NCI-H1417 treated with DMSO at 0.1 percent for 48 hours (cell line): ENCODE measurements at places on chromosomes 16 and 17.

- no peak for DNase-seq
These were observed 32.8 kb downstream of the TBC1D16 start for GRCh38 chr17:80002690-80003490.

- peak; percentile 12 for DNase-seq
These were observed 24.6 kb downstream of the CNGB1 start for GRCh38 chr16:57946181-57946801.

DNA sequence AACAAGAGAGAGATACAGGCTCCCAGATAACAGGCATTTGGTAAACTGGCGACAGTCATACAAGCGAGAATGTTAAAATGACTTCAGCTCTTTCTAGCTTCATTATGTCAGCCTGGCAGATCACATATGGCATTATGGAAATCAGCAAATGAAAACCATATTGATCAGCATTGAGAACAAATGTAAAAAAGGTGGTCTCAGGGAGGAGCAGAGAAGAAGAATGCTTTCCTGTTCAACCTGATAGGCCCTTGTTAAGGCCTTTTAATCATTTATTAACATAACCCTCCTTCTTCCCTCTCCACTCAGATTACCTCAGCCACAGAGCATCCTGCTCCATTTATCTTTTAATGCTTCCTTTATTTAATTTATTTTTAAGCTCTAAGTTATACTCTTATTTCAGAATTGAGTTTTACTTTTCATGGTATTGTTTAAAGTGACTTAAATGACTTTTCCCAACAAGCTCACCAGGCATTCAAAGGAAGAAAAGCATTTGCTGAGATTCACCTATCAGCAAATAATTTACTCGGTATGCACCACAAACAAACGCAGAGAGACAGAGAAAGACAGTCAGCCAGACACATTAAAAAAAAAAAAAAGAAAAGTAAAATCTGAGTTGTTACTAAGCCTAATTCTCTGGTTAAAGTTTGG lies 243.9 kb upstream of the TBX2 start:
- DNase-seq, result no peak

GRCh38 chr17:66943484-66943883 lies 21.0 kb upstream of the CACNG4 start:
- DNase-seq, result no peak

GRCh38 chr17:82272495-82273326 lies 789 bp downstream of the CSNK1D start:
- DNase-seq, result no peak

- DNase-seq, result no peak
These were observed 24.8 kb upstream of the ERN1 start for GRCh38 chr17:64154717-64155116.
